IPS-NIHi11 (cell line): ENCODE measurements at places on chromosomes 13 and 19.

GRCh38 chr13:49164712-49165111 is 55.4 kb upstream of the MLNR start:
- DNase-seq = no peak

- DNase-seq = no peak
Observed at GRCh38 chr19:18659281-18660050, 22.6 kb downstream of the KLHL26 start.

GRCh38 chr19:51508059-51508733 is 6.6 kb upstream of the SIGLEC12 start:
- DNase-seq = no peak

DNA sequence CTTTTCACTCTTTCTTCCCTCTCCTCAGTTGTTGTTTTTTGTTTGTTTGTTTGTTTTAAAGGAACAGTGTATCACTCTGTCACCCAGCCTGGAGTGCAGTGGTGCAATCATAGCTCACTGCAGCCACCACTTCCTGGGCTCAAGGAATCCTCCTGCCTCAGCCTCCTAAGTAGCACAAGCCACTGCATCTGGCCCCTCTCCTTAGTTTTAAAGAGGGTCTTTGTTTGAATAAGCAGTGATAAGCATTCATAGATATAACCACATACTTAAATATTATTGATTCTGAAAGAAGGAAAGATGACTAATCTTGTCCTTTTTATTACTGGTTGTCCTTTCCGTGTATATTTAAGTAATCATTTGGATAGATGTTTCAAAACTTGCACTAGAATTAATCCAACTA is 26.7 kb downstream of the ERCC5 start:
- DNase-seq = no peak

DNA sequence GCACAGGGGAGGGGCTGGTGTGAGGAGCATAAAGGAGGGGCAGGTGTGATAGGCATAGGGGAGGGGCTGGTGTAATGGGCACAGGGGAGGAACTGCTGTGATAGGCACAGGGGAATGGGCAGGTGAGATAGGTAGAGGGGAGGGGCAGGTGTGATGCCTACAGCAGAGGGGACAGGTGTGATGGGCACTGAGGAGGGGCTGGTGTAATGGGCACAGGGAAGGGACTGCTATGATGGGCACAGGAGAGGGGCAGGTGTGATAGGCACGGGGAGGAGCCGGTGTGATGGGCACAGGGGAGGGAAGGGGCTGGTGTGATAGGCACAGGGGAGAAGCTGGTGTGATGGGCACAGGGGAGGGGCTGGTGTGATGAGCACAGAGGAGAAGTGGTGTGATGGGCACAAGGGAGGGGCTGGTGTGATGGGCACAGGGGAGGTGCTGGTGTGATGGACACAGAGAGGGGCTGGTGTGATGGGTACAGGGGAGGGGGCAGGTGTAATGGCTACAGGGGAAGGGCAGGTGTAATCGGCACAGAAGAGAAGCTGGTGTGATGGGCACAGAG is 39.5 kb upstream of the POP4 start:
- no peak for DNase-seq

- DNase-seq = no peak
Observed at GRCh38 chr19:15169541-15170285, 31.1 kb downstream of the NOTCH3 start.

DNA sequence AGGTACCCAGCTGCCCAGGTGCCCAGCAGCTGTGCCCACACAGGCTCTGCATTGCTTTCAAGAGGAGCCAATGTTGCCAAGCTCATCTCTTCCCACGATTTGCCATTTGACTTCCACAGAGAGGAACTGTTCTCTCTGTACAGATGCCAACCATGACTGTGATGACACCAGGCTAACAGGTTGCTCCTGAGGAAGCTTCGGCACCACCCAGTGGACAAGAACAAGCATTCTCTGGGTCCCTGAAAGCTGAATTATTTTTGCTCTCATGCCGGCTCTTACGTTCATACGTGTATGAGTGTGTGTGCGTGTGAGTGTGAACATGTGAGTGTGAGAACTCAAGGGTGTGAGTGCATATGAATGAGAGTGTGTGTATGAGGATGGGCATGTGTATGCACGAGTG is 535.2 kb downstream of the LIG4 start:
- no peak for DNase-seq

GRCh38 chr13:60425332-60425731 is 28.3 kb downstream of the TDRD3 start:
- DNase-seq = no peak

DNA sequence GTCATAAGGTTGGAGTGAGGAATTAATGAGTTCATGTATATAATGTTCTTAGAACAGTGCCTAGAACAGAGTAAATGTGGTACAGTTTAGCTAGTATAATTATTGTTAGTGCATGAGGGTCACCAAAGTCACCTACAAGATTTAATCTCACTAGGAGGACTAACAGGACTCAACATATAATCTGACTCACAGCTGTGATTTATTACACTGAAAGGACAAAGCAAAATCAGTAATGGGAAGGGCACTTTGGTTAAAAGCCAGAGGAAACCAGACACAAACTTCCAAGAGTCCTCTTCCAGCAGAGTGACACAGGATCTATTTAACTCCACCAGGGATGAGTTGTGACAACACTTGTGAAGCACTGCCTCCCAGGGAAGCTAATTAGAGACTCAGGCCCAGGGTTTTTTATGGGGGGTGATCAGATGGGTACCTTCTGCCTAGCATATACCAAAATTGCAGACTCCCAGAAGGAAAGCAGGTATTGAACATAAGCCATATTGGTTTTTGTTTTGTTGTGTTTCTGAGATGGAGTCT is 341.2 kb upstream of the DACH1 start:
- no peak for DNase-seq

DNA sequence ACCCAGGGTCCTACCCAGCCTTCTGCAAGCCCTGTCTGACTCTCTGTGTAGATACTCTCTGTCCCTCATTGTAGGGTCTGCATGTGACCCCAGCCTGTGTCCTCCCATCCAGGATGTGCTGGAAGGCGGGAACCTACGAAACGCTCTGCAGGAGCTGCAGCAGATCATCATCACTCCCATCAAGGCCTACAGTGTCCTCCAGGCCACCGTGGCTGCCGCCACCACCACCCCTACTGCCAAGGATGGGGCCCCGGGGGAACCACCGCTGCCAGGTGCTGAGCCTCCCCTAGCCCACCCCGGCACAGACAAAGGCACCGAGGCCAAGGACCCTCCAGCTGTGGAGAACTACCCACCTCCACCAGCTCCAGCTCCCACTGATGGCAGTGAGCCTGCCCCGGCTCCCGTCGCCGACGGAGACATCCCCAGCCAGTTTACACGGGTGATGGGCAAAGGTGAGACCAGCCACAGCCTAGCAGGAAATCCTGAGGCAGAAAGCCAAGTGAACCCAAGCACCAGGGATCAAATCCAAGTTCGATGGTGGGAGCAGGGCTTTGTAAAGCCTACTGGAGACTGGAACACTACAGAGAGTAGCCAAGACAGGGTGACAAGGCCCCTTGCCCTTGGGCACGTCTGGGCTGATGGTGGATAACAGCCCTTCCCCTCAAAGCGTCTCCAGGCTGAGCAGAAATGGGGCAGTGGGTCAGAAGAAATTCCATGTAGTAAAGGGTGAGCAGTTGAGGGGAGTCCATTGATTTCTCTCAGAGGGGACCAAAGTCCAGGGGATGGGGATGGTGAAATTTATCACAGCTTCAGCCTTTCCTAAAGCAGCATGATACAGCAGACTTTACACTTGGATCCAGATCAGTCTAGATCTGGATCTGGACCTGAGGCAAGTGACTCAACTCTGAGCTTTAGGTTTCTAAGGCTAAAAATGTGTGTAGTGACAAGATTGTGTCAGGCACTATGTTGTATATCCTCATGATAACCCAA is 13.2 kb downstream of the PAF1 start:
- DNase-seq = no peak

GRCh38 chr19:41226053-41226873 is 7.2 kb downstream of the AXL start:
- DNase-seq = peak; percentile 81

DNA sequence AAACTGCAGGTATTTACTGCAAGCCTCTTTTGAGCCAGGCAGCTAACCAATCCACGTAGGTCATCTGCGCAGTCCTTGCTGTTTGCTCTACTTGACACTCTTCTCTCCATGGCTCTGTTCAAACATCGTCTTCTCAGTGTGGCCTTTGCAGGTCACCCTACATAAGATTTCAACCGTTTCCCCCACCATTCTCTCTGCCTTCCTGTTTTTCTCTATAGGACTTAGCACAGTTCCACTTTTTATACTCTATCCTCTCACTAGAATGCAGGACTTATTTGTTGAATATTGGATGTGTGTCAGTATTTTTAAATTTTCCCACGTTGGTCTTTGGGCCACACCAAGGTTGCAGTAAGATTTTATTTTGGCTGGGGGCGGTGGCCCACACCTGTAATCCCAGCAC is 1.7 kb upstream of the FBXW9 start:
- no peak for DNase-seq
